ENCODE measurements at places on chromosomes 1 and 21.

GRCh38 chr1:212641956-212642355 is 33.4 kb downstream of the ATF3 start:
- DNase-seq: no peak

- DNase-seq: no peak
These were observed 24.8 kb upstream of the CNIH3 start for GRCh38 chr1:224591326-224591725.

- DNase-seq: no peak
These were observed 6.9 kb upstream of the SLC35D1 start for GRCh38 chr1:67060811-67061218.

GRCh38 chr1:158059984-158060383 is 66.5 kb downstream of the KIRREL1 start:
- DNase-seq: no peak

DNA sequence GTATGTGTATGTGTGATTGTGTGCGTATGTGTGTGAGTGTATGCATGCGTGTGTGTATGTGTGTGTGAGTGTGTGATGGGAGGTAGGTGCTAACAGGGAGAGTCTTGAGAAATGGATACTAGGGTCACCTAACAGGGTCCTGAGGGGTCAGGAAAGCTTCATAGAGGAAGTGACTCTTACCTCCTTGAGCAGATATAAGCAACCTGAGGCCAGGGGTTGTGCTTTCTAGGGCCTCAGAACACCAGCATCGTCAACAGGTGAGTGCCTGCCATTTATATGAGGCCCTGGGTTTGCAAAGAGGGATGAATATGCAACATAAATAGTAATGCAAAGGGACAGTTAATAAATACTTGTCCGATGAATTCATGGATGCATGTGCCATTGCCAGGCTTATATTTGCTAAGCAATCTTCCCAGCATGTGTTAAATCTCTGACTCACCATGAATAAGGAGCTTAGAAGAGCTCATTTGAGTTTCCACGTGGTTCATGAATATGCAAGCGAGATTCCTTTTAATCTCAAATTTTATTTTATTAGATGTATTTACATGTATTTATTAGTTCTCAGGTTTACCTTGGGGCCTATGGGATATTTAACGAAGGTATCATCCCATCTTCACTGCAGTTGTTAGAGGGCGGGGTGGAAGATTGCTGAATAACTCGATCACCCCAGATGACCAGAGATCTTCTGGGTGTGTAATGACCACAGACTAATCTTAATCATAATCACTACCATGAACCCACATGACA is 438.3 kb downstream of the CAMTA1 start:
- DNase-seq: no peak

GRCh38 chr1:99347041-99347684 is 82.9 kb downstream of the PLPPR4 start:
- no peak for DNase-seq

- no peak for DNase-seq
These were observed 25.3 kb downstream of the SERTAD4 start for GRCh38 chr1:210257698-210258529.
